ENCODE measurements at places on chromosomes 6 and 20.

DNA sequence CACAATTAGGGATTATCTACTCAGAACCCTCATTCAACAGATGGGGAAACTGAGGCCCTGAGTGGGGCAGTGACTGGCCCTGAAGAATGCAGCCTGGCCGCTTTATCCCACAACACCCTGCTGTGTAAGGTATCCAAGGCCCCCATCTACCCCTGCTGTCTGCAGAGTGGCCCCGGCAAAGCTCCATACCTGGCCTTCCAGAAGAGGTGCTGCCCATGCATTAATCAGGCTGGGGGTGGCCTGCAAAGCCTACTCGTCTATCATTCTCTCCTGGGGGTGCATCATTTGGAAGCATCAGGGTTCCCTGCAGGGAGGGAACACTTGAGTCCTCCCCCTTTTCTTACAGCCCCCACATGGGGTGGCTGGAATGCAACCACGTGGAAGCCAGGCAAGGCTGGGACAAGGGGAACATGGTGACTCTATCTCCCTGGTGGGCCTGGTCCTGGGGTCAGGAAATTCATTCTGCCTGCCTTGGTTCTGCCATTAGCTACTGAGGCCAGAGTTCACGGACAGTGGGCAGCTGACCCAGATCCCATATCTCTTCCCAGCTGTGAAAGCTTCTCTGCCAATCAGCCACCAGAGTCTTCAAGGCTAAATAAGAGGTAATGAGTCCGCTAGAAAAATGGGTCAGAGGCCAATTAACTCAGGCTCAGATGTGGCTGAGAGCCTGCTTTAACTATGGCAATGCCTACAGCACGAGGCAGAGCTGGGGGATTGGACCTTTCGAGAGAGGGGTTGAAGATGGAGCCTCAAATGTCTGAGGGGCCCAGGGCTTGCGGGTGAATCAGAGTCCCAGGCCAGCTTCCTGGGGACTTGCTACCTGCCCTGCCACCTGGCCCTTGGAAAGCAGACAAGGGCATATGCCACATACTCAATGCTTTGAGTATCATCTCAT lies 72.3 kb upstream of the TOX2 start:
- DNase-seq, result no peak

DNA sequence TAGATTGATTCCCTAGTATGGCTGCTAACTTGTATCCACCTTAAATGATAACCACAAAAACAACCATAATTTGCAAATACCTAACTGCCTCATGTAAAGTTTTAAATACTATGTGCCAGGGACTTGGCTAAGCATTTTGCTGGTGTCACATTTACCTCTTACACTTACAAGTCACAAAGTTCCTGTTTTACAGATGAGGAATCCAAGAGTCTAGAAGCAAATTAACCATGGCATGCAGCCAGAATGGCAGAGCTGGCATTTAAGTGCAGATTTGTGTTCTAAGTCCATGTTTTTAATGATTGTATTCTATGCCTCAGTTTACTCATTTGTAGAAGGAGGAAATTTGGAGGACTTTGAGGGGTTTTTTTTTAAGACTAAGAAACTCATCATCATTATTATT lies 696.7 kb downstream of the PTPRT start:
- no peak for DNase-seq

DNA sequence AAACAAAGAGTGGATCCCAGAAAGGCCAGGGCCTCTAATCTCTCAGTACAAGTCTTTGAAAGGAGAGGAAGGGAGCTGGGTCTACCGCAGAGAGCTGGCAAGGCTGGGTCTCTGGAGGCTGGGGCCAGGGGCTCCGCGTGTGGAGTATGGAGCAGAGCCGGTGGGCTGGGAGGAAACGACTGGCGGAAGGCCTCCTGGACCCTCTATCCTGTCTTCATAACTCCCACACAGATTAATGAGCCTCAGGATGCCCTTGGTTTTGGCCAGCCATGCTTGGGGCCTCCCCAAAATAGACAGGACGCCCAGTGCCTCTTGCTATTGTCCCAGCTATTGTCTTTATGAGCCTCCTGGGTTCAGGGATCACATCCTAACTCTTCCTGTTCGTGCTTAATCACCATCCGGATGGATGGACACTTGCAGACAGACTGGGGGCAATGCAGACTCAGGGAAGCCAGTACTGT lies 306.4 kb downstream of the DHX35 start:
- no peak for DNase-seq

DNA sequence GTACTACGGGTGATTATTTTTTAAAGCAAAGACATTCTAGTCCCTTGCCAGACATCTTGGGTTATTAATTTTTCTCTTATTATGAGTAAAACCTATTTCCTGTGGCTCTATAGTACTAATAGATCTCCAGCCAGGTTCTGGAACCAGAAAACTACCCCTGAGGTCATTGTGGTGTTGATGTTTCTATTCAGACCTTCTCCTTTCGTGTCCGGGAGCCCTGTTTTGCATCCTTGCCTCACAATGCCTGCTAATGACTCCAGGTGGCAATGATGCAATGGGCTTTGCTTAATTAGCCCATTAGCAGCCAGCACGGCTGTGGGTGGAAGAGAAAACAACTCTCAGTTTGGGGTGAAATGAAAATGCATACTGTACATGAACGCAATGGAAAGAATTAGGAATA lies 62.9 kb upstream of the ARG1 start:
- no peak for DNase-seq

- DNase-seq, result no peak
Observed at GRCh38 chr20:20289331-20289730, 78.6 kb upstream of the INSM1 start.

DNA sequence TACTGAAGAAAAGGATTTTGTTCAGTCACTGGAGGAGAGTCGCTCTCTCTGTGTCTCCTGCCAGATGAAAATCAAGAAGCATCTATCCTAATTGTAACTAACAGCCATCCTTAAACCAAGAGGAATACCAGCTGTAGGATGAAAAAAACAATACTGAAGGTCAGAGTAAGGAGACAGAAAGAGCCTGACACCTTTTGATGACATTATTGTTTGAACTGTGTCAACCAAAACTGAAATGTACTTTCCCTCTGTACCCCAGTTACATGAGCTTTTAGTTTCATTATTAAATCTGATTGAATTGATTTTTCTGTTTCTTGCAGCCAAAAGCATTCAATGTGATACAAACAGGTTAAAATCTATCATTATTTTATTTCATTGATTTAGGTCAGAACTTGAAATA lies 17.2 kb upstream of the BTBD9 start:
- DNase-seq, result no peak

DNA sequence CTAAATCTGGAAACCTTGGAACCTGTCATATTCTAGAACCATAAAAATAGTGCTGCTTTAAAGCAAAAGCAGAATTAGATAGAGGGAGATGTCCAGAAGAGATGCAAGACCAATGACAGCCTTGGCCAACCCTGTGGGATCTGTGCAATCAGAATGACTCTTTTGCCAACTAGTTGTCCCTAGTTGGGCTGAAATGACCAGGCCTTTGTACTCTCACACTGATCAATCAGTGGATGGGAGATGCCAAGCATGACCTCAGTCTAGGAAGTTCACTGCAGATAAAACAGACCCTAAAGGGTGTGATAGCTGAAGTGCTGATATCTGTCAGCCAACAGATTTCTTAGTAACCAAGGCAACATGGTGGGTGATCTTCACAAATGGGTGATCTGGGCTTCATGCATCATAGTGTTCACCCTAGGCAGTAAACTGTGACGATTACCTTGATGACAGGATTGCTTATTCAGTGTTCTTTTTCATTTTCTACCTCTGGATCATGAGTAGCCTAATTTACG lies 52.1 kb downstream of the BCKDHB start:
- DNase-seq, result no peak

DNA sequence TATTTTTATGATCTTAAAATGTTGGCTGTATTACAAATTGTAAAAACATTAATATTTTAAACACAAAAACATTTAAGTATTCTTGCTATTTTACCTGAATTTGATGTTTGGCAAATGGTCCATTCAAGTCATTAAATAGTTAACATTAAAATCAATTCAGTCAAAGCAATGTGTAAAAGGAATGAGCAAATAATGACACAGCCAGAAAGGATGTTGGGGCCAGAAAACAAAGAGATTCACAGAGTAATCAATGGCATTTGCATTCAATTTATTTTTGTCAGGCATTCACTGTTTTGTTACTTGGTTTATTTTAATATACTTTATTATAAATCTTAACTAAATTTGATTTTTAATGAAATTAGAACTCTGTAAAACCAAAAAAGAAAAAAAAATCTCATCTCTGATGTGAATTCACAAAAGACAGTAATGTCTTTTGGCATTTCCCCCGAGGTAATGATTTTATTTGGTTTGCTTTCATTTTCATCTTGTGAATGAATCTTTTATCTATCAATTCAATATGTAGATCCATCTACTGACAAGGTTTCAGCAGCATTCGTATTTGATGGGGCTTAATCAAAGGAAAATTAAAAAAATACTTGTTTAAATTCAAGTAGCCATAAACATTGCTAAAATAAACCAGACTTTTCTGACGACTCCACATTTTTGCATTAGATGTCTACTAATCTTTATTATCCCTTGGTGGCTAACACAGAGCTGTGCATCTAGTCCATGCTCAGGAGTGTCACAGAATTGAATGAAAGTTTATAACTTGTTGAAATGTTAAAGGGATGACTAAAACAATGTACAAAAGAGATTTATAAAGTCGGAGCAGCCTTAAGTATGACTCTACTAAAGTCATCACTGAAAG lies 866.7 kb upstream of the GJE1 start:
- no peak for DNase-seq

- no peak for DNase-seq
Observed at GRCh38 chr20:18254615-18255014, 33.7 kb upstream of the ZNF133 start.

DNA sequence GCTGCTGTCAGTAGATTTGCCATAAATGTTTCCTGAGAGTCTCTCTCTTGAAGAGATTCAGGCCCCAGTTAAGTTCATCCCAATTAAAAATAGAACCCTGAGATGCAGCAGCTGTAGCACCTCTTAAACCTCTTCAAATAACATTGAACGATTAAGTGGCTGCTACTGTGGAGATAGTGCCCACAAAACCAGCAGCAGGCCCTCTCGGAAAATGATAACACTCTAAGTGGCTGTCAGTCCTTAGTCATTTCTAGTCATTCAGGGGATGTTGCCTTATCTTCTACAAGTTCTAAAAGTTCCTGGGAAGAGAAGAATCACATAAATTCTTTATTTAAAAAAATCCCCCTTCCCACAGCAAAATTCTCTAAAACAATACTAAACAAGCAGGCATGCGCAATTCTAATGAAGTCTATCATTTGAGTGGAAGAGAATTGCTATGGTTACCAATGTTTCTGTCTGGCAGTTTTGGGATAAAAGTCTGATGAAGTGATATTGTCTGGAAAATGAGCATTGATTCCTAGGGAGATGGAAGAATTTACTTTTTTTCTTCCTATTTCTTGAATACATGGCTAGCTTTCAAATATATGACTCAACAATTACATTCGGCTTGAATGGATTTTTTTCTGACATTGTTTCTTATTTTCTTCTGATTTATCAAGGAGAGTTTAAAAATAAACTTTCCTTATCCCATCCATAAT lies 131.9 kb downstream of the TRMT11 start:
- DNase-seq, result no peak

GRCh38 chr6:84224251-84224650 lies 3.2 kb downstream of the CEP162 start:
- no peak for DNase-seq

- no peak for DNase-seq
Observed at GRCh38 chr6:74128536-74128935, 432.5 kb downstream of the CD109 start.

- DNase-seq, result no peak
Observed at GRCh38 chr6:78670156-78670555, 197.2 kb upstream of the IRAK1BP1 start.

- DNase-seq, result no peak
Observed at GRCh38 chr6:66321017-66321416, 614.0 kb upstream of the EYS start.

- no peak for DNase-seq
Observed at GRCh38 chr6:106204961-106205360, 118.8 kb downstream of the PRDM1 start.

DNA sequence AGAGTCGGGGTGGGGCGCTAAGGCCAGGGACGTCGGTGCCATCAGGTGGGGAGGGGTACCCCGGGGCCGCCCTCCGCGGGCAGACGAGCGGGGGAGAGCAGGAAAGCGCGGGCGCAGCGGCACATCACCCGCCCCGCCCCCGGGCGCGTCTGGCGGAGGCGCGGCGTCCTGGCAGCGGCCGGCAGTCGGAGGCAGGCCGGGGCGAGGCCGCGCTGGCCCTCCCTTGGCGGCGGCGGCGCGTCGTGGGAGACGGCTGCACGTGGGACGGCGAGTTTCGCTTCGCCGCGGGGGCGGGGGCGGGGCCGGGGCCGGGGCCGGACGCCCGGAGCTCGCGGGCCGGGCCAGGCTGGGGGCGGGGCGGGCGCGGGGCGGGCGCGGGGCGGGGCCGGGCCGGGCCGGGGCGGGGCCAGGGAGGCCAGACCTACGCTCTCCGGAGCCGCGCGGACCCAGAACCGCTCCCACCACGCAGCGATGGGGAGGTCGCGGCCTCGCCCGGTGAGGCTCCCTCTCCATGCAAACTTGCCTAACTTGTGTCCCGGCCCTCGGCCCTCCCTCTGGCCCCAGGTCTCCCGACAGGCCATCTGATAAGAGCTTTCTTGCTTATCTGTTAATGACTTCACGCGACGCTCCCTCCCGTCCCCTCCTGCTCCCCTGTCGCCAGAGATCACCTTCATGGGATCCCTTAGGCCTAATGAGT lies 12.5 kb downstream of the ITPR3 start:
- peak; percentile 51 for DNase-seq

GRCh38 chr20:20743511-20744169 lies 31.2 kb upstream of the RALGAPA2 start:
- DNase-seq, result peak; percentile 72

- no peak for DNase-seq
Observed at GRCh38 chr6:100393493-100393892, 71.2 kb downstream of the SIM1 start.

GRCh38 chr6:106486236-106486635 lies 125.7 kb downstream of the CRYBG1 start:
- DNase-seq, result no peak

DNA sequence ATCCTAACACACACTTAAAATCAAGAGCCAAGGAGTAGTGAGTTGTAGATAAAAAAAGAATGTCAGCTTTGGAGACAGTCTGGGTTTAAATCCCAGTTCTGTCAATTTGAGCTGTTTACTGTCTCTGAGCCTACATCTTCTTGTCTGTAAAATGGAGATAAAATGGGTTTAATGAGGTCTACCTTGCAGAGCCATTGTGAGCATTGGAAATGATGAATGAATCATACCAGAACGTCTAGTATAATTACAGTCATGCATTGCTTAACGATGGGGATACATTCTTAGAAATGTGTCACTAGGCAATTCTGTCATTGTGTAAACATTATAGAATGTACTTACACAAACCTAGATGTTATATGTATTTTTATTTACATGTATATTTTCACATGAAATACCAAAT lies 17.6 kb upstream of the SGK2 start:
- no peak for DNase-seq
